ENCODE measurements at places on chromosomes 3 and 15. TPM values are rescaled to one million over a fixed set of nuclear protein-coding genes. Genes with fewer than 3 reads are reported as not detected.

GRCh38 chr3:127671523-127672428, 976 bp upstream of the ABTB1 start:
- DNase-seq = peak; percentile 67

Gene WNT5A
- total RNA-seq = 3.6 TPM

Gene RASGRP1
- 2.6 TPM for total RNA-seq

DNA sequence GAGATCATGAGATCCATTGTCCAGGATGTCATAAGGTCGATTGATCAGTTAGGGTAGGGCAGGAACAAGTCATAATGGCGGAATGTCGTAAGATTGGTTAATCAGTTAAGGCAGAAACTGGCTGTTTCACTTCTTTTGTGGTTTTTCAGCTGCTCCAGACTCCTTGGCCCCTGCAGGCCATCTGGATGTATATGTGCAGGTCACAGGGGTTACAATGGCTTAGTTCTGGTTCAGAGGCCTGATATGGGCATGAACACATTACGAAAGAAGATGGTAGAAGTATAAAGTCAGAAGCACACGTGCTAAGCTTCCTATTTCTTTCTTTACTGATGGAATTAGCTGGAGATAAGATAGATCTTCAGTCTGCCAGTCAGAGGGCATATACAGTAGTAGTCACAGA, 315.4 kb upstream of the LRRC3B start:
- no peak for DNase-seq

GRCh38 chr3:123046262-123047061, 18.9 kb upstream of the SEMA5B start:
- no peak for DNase-seq

Measured in mucosa of descending colon (tissue), 3 donors.